ENCODE measurements at places on chromosomes 12 and 14. TPM values are rescaled to one million over a fixed set of nuclear protein-coding genes. Genes with fewer than 3 reads are reported as not detected.

The MANSC1 gene
- total RNA-seq: 1.0 TPM

The MIP gene
- 0.09 TPM for total RNA-seq

The SIX1 gene
- total RNA-seq: 13.4 TPM

The CELA1 gene
- 0.09 TPM for total RNA-seq

The MAPK1IP1L gene
- 15.9 TPM for total RNA-seq

The OVCH1 gene
- 0.19 TPM for total RNA-seq

The KIF21A gene
- 2.1 TPM for total RNA-seq

The PROX2 gene
- total RNA-seq: 0.14 TPM

Data from thymus (tissue), 14 donors.